ENCODE measurements at places on chromosomes 7 and 10.

- DNase-seq = no peak
Observed at GRCh38 chr7:43112459-43112940, at the start of gene HECW1. Gene HECW1, plus strand, starts transcription at chr7:43112647. Its CDS starts 131,259 bp downstream, at chr7:43243906.

GRCh38 chr7:152668975-152669374 lies 7.0 kb downstream of the XRCC2 start:
- no peak for DNase-seq

DNA sequence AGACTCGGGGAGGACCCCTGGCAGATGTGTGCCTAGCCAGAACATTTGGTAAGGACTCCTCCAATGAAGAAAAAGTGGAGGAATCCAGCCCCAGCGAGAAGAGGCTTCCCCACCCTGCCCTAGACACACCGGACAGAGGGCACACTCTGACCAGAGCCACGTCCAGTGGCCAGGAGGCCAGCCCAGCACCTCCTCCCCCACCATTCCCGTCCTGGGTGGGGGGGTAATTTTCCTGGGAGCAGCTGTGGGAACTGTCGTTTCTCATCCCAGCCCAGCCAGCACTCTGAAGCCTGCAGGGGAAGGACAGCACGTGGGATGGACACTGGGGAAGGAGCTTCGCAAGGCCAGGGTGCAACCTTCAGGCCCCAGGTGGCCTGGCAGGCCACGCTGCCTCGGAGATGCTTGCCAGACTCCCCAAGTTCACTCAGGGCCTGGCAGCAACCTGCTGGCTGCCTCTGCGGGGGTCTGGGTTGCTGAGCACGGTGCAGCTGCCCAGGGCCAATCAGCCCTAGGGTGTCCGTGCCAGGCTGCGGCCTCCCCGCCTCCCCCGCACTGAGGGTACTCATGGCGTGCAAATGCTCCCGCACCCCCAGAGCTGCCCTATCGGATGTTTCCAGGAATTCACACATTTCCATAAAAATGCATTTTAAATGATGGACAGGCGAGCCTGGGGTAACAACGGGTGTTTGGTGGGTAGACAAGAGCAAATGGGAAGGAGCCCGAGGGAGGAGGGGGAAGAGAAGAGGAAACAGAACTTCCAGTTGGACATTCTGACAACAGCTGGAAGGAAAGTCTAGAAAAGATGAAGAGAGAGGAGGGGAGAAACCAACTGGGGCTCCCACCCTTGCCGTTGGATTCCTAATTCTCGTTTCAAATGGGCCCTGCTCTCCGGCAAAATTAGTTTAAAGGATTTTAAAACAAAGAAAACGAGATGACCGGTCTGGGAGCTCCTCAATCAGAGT lies 1.9 kb upstream of the EN2 start:
- no peak for DNase-seq

GRCh38 chr10:66218981-66219587 lies 706.8 kb upstream of the LRRTM3 start:
- no peak for DNase-seq

GRCh38 chr10:15088428-15089261 lies at the start of gene ACBD7:
Gene ACBD7, minus strand, starts transcription at chr10:15088776. Its CDS starts 48 bp downstream, at chr10:15088728.
- no peak for DNase-seq

GRCh38 chr10:122875843-122876466 lies 3.4 kb downstream of the FAM24B start:
- no peak for DNase-seq

- DNase-seq = no peak
Observed at GRCh38 chr10:86849181-86849894, 92.9 kb downstream of the BMPR1A start.

Data from non-pigmented ciliary epithelial cell (primary cell).